Sciatic nerve (tissue), 2 donors: ENCODE measurements at places on chromosomes 3 and 15. TPM values are rescaled to one million over a fixed set of nuclear protein-coding genes. Genes with fewer than 3 reads are reported as not detected.

The SLC6A20 gene
- 8.2 TPM for total RNA-seq

The TMC3 gene
- 0.13 TPM for total RNA-seq

The NANOGP8 gene
- total RNA-seq, result 0.98 TPM

The ROPN1 gene
- not detected for total RNA-seq

The CHSY1 gene
- 53.2 TPM for total RNA-seq

The BFSP2 gene
- total RNA-seq, result not detected

The VGLL3 gene
- total RNA-seq, result 130 TPM

The SMCO1 gene
- total RNA-seq, result not detected

The PCOLCE2 gene
- total RNA-seq, result 22.6 TPM

The DNAJA4 gene
- 18.0 TPM for total RNA-seq

The PSTPIP1 gene
- total RNA-seq, result 17.7 TPM
